GM23338 (cell line): ENCODE measurements at places on chromosomes 7 and 10.

DNA sequence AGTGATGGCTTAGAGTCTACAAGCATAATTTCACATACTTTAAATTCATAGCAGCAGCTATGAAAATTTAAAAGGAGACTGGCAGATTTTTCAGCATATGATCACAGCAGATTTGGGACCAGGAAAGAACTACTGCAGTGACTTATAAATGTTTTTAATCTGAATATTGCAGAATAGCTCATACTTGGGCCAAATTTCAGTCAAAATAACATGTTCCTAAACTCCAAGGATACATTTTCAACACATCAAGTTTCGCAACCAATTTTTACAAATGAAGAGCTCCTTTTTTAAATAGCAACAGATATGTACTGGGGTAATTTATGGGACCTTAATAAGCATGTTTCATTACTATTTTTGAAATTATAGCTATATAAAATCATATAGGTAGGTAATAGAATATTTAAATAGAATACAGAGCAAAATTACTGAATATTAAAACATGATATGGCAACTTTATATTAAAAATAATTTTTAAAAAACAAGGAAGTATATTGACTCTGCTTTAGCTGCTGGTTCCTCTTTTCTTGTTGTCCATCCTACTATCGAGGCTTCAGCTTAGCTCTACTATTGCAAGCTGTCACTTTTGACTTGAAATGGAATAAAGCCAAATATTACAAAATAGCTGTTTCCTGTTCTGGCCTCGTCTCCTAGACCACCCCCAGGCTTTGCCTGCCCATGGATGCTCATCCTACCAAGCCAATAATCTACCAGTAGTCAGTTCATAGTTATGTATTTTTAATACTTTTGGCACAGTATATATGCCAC lies 123.1 kb downstream of the NRBF2 start:
- H3K27ac ChIP-seq, result no peak overlapping the region
- peaks cover 80% of the 10 kb centered on the region for H3K4me1 ChIP-seq
- peaks cover 20% of the 10 kb centered on the region for H3K36me3 ChIP-seq
- no peaks in the 10 kb centered on the region for H3K27me3 ChIP-seq
- H3K4me3 ChIP-seq, result no peak overlapping the region

- DNase-seq, result no peak
- H3K27me3 ChIP-seq, result no peaks in the 10 kb centered on the region
- H3K4me3 ChIP-seq, result no peak overlapping the region
- H3K36me3 ChIP-seq, result peaks cover 13% of the 10 kb centered on the region
- H3K4me1 ChIP-seq, result peaks cover 17% of the 10 kb centered on the region
- 0 out of 2 replicates have a peak overlapping the region, but pooled peaks have one; percentile 69 for H3K27ac ChIP-seq
Observed at GRCh38 chr10:69363666-69364065, 53.1 kb downstream of the TACR2 start.

DNA sequence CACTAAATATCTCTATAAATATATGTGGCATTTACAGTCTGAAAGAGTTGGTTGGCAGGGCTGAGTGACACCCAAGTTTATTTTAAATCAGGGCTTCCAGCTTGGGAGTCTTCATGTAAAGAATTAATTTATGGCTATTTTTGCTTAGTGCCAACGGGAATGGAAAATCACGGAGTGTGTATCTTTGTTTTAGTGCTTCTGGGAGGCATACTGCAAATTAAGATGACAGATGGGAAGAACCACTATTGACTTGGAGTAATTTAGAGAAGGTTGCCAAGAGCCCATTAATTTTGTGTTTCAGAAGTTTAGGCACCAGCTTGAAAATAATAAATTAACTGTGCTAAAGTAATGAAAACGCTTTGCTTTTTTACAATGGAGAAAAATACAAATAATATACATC lies 135.2 kb downstream of the GPR37 start:
- no peak for DNase-seq
- no peak overlapping the region for H3K4me3 ChIP-seq
- no peak overlapping the region for H3K27ac ChIP-seq

DNA sequence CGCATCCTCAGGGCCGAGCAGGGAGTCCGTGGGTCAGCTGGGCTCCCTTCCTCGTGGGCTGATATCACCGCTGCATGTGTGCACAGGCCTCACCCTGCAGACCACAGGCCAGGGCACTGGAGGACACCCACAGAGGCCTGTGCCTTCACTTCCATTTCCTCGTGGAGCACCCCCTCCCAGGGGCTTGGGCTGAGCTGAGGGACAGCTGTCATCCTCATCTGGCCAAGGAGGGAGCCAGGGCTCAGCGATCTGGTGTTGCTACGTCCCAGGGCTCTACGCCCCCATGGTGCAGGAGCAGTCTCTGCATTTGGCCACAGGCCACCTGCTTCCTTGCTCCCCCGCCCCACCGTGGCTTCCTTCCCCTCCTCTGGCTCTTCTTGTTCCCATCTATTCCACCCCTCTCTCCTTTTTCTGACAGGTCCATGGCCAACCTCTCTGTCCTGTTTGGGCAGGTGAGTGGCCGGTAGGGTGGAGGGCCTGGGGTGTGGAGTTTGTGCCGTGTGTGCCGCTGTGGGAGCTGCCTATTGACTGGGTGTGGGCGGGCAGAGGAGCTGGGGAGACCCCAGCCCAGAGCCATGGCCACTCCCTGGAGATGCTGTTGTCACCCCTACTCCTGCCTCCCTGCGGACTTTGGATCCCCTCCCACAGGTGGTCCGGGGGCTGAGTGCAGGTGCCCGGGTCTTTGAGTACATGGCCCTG lies 8.3 kb upstream of the ASIC3 start:
- H3K36me3 ChIP-seq, result no peaks in the 10 kb centered on the region
- H3K4me3 ChIP-seq, result no peak overlapping the region
- no peak overlapping the region for H3K27ac ChIP-seq
- DNase-seq, result no peak
- no peaks in the 10 kb centered on the region for H3K27me3 ChIP-seq
- H3K4me1 ChIP-seq, result no peaks in the 10 kb centered on the region

DNA sequence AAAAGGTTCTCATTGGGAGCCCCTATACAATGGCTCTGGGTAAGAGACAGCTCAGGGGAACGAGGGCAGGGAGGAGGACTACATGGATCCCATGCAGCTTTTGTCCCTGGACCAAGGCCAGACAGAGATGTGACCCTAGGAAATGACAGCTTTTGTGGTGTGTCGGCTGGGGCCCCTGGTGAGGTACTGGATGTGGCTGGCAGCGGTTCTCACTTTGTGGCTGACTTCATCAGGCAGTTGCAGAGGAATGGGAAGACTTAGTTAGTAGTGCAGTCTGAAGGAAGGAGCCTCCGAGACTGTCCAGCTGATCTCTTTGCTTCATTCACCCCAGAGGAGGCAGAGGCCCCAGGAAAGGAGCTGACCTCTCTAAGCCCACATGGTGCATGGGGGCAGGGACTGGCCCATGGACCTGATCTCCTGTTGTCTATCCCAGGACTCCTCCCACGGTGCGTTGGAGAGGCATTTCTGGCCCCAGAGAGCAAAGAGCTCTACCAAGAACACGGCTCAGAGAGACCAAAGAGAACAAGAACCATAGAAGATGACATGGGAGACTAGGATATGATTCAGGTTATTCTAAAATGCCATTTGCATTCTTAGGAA lies 202.9 kb downstream of the RPS24 start:
- DNase-seq, result no peak
- no peak overlapping the region for H3K4me3 ChIP-seq
- H3K27ac ChIP-seq, result no peak overlapping the region
- no peaks in the 10 kb centered on the region for H3K4me1 ChIP-seq
- H3K27me3 ChIP-seq, result no peaks in the 10 kb centered on the region
- no peaks in the 10 kb centered on the region for H3K36me3 ChIP-seq
